ENCODE measurements at places on chromosomes 7 and 10.

- DNase-seq: no peak
Measured at GRCh38 chr7:55065079-55065478, 46.3 kb downstream of the EGFR start.

- DNase-seq: no peak
Measured at GRCh38 chr10:100836891-100837290, 75.9 kb upstream of the SLF2 start.

GRCh38 chr7:22255834-22256233 is 101.1 kb downstream of the RAPGEF5 start:
- DNase-seq: no peak

DNA sequence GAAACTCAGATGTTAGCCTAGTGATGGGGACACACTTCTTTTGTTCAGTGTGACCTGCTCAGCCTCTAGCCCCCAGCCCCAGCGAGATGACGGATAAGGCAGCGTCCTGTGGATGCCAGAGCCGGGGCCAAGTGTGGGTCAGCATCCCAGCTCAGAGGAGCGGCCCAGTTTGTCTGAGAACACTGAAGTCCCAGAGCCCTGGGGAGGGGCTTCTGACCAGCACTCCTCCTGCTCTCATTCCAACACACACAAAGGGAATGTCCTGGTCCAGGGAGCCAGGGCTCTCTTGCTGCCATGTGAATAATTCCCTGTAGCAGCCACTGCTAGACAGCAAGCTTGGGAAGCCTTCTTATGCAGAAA is 4.5 kb upstream of the ATP6V0E2 start:
- DNase-seq: no peak

DNA sequence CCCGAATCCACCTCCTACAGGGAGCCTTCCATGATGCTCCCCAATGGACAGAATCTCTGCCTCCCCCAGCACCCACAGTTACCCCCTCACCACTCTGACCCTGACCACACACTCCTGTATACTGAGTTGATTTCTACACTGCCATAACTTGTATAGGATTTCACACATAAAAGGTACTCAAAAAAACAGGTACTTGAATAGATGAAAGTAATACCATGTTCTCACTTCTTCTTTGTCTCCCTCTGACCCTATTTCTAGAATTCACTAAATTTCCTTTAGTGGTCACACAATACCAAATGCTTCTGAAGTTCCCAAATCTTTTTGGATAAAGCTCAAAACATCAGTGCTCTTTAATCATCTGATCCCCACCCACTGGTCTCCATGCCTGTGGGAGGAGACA is 45.4 kb downstream of the HSPA12A start:
- DNase-seq: no peak

DNA sequence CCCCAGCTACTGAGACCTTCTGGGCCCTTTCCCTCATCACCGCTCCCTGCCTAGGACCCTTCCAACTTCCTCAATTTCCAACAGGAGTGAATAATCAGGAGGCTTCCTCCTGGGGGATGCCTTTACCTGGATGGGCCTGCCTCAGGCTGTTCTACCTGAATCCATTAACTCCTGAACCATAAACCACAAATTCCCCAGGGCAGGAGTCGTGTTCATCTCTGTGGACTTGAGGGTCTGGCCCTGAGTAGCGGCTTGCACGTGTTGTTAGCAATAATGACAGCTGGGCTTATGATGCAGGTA is 105.1 kb upstream of the GPR26 start:
- DNase-seq: no peak

DNA sequence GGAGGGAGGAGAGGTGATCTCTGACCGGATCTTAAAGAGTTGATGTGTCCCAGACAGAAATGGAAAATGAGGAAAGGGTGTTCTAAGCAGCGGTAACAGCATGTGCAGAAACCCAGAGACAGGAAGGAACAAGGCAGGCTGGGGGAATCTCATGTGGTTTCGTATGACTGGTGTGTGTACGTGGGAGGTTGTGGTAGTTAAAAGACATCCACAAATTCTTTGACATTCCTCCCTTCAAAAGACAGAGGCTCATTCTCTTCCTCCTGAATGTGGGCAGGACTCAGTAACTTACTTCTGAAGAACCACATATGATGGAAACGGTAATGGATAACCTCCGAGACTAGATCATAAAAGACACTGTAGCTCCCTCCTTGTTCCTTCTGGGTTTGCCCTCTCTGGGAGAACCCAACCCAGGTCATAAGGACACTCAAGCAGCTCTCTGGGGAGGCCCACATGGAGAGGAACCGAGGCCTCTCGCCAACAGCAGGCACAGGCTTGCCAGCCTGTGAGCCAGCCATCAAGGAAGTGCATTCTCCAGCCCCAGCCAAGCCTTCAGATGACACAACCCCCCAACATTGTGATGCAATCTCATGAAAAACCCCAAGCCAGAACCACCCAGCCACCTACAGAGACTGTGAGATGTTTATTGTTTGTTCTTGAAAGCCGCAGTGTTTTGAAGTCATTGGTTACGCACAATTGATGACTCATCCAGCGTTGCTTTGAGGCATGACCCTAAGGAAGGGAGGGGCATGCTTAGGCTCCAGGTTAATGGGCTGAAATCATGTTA is 116.0 kb downstream of the SLIT1 start:
- DNase-seq: no peak

DNA sequence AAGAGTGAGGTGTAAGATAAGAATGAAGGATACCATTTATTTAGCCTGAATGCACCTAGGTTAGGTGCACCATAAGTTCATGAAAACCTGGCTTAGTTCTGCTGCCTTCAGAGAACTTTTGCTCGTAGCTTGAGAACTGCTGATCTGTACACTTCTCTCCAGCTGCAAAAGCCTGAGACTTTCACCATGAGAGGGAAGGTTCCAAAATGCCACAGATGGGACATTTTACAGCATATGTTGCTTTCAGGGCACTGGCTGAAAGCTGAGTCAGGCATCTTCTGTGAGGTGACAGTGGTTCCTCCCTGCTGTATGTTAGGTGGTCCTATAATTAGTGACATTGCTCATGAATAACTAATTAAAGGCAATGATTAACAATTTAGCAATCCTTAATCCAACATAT is 298.3 kb downstream of the GALNT17 start:
- no peak for DNase-seq

- DNase-seq: no peak
Measured at GRCh38 chr10:21304198-21304597, 221.3 kb downstream of the SKIDA1 start.

DNA sequence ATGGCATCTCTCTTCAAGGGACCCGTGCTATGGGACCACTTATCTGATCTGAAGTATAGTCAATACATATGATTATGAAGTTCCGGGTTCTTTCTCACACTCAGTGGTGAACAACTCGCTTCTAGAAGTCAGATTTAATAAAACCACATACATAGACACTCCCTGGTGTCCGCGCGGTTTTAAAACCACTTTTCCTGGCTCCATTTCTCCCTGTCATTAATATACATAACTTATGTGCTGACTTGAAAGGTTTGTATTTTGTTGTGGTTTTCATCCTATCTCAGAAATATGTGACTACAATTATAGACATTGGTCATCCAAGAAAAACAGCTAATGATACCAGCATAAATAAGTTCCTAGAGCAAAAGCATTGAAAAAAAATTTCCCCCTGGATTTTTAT is 34.0 kb downstream of the SVIL start:
- no peak for DNase-seq

DNA sequence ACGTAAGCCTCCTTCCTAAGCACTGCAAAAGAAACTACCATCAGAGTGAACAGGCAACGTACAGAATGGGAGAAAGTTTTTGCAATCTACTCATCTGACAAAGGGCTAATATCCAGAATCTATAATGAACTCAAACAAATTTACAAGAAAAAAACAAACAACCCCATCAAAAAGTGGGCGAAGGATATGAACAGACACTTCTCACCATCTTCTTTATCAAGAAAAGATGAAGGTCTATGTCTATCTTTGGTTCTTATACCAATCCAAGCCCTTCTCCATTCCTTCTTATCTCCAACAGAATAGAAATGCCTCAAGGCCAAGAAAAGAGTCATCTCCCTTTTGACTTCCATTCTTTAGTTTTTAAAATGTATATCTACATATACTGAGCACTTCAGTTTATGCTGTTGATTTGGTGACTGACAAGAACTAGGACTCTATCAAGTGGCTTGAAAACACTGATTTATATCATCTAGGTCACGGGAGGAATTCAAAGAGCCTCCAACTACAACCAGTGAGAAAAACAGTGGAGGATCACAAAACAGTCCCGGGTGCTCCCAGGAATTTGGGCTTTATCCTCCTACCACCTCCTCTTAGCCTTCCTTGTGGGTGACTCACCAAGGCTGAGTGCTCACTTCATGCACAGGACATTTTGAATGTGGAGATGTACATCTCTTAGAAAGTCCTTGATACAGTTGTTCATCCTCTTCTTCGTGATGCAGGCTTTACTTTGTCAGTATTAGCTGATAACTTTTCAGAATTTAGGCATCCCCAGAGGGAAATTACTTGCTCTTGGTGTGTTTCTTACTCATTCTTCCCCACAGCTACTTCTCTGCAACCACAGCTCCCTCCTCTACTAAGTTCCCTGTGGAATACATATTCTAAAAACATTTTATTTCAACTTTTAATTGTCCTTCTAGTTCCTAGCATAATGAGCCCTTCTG is 15.4 kb downstream of the TAS2R41 start:
- DNase-seq: no peak

DNA sequence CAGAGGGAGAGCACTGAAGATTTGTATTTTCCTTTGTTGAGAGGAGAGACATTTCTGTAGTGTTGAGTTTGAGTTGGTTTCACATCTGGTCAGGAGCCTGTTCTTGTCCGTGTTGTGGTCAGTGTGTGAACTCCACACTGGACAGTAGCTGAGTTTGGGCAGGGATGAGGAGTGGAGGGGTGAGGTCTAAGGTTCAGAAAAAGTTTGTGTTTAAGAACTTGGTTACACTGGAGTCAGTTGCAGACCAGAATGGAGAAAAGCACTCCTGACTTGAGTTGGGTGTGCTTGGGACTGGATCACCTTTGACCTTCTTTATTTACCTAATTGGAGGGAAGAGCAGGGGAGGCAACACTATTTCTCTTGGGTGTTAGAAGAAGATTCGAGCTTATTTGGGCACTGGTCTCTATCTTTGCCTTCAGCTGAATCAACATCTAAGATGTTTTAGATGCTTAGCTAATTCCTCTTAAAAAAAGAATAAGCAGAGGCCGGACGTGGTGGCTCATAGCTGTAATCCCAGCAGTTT is 8.9 kb downstream of the LRMDA start:
- no peak for DNase-seq

DNA sequence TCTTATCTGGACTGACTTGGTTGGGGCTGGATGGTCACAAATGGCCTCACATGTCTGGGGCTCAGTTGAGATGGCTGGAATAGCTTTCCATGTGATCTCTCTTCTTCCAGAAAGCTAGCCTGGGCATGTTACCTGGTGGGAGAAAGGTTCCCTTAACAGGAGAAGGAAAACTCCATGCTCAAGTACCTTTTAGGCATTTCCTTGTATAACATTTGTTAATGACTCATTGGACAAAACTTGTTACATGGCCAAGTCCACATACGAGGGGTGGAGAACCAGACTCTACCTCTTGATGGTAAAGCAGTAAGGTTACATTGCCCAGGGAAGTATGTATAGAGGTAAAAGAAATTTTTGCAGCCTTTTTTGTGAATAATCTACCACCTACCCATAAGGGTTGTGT is 826.4 kb downstream of the LRMDA start:
- DNase-seq: no peak

GRCh38 chr7:151110236-151110940 is 24.1 kb downstream of the AGAP3 start:
- no peak for DNase-seq

GRCh38 chr7:5519515-5519928 is 95.9 kb upstream of the TNRC18 start:
- no peak for DNase-seq

GRCh38 chr7:29884399-29885272 is 78.3 kb downstream of the WIPF3 start:
- DNase-seq: no peak

DNA sequence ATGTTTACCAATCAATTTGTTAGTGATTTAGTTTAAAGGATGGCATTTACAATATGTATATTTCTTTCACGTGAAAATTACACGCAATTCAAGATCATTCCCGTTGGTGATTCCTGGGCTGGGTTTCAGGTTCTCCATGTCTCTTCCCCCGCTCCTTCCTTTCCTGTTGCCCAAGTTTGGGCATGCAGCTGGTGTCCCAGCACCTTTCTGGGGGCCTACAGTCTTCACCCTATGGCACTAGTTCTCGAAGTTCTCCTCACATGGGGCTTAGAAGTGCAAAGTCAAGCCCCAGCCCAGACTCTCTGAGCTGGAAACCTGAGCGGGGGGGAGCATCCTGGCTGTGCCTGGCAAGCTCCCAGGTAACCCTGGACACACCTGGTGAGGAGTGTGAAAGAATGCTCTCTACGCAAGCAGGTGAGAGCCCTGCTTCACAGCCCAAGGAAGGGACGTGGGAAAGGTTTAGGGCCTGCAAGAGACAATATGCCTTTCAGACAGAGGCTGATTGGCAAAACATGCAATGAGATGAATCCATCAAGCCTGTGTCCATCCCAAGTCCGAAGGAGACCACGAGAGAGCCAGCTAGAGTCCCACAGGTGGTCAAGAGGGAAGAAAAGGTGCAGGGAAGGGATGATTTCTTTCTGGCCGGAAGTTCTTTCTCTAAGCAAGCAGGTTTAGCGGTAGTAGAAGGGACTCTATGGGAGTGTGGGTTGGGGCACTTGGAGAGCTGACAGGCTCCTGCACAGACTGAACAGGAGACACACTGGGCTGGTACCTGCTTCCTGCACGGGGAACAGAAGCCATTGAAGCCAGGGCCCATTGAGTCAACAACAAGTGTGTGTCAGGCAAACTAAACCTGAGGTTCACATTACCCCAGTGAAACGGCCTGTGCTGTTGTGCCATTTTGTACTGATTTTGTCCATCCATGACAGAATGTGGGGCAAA is 131.1 kb downstream of the ADARB2 start:
- no peak for DNase-seq

GRCh38 chr7:25725451-25725850 is 426.5 kb upstream of the NFE2L3 start:
- no peak for DNase-seq

- DNase-seq: no peak
Measured at GRCh38 chr10:31384589-31384949, 65.6 kb downstream of the ZEB1 start.

GRCh38 chr10:130430291-130430690 is 294.1 kb downstream of the GLRX3 start:
- no peak for DNase-seq

GRCh38 chr10:66176772-66177171 is 749.1 kb upstream of the LRRTM3 start:
- DNase-seq: no peak

Data from stimulated activated CD4-positive, alpha-beta T cell treated with anti-CD3 and anti-CD28 coated beads, Interleukin-4, amount 100 ng/mL, for 48 hours (primary cell).